Stimulated activated CD4-positive, alpha-beta T cell treated with anti-CD3 and anti-CD28 coated beads, Interleukin-15, amount 100 ng/mL, for 24 hours (primary cell): ENCODE measurements at places on chromosomes 4 and X.

GRCh38 chr4:156953951-156954350, 17.6 kb downstream of the PDGFC start:
- DNase-seq, result no peak

DNA sequence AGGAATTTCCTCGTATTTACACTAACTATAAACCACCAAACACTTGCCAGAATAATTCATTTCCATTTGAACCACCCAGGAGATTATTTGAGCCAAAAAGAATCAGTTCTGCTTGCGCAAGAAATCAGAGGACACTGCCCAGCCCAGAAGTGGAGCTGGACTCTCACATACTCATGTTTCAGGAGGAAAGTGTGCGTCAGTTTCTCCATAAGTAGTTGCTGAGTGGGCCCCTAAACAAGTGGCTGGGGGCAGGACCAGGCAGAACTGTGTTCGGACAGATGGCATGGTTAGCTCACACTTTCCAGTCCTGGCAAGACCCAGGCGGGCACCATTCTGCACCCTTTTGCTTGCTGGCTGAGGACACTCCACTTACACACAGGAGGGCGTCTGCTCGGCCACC, 38.8 kb downstream of the BTC start:
- no peak for DNase-seq

- DNase-seq, result no peak
Observed at GRCh38 chrX:134932528-134933217, 58.1 kb upstream of the SMIM10 start.

DNA sequence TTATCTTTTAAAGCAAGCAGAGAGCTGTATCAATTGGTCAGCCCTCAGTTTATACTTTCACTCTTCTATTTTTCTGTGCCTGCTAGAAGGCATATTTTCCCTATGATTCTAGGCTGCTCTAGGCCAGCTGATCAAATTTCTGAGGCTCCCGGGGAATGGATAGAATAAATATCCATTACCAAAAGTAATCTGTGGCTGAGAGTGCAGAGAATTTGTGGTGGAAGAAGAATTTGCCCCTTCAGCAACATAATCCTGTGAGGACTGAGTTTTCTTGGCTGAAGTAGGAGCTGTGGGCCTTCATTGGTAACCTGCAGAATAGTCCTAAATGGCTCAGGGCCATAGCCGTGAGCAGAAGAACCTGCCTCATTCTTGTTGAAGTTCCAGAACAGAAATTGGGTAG, 314.6 kb upstream of the CASK start:
- DNase-seq, result no peak

GRCh38 chr4:103207673-103208072, 9.5 kb upstream of the CENPE start:
- no peak for DNase-seq

- no peak for DNase-seq
Observed at GRCh38 chr4:16783119-16783518, 115.3 kb downstream of the LDB2 start.

- no peak for DNase-seq
Observed at GRCh38 chrX:68175562-68175961, 257.7 kb downstream of the OPHN1 start.
